ENCODE measurements at places on chromosomes 13 and 19.

- peak; percentile 67 for ATAC-seq
These were observed 26.9 kb downstream of the GAS6 start for GRCh38 chr13:113836768-113837559.

DNA sequence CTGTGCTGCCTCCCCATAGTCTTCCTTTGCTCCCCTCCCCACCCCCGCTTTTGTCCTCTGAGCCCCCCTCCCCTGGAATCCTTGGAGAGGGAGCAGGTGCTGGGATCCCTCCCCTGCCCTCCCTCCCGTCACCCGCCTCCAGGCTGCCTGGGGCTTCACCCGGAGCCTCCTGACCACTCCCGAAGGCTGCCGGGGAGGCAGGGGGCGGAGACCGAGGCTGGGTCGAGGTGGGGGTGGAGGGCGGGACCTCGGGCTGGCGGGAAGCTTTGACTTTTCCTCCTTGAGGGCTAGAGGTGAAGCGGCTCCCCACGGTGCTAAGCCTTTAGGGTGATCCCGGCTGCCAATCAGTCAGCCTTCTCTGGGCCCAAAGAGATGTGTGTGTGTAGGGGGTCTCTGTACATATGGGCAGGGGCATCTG lies 1.5 kb downstream of the KMT5C start:
- ATAC-seq: peak; percentile 23

DNA sequence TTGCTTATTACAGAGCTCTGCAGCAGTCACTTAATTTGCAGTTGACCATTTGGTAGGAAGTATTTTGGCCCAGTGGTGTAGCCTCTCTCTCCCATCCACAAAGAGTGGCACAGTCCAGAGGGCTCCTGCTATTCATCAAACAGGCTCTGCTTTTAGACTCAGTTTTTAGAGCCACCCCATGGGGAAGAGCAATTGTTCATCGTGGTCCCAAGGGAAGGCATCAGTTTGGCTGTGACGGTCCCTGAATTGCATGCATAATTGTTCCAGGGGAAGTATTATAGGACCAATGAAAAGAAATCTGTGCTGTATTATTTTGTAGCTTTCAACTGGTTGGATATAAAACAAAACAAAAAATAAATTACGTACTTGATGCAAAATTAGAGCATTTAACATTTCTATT lies 799.0 kb downstream of the DACH1 start:
- ATAC-seq: no peak

DNA sequence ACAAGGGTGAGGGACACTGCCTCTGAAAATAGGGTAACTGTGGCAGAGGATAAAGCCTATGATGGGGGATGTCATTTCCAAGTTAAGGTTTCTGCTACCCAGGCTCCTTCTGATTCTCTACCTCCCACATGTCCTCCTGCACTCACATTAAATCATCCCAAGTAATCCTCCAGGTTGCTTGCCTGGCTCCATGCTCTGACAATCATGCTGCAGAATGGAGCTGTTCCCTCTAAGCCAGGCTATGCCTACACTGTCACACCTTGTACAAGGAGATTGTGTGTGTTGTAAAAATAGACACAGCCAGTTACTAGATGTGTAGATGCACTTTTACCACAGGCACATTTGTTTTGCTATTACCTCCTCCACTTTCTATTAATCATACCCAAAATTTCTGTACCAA lies 8.0 kb downstream of the ZNF416 start:
- ATAC-seq: no peak

- ATAC-seq: peak; percentile 11
These were observed 3.8 kb downstream of the PPP1R12C start for GRCh38 chr19:55113570-55114039.

DNA sequence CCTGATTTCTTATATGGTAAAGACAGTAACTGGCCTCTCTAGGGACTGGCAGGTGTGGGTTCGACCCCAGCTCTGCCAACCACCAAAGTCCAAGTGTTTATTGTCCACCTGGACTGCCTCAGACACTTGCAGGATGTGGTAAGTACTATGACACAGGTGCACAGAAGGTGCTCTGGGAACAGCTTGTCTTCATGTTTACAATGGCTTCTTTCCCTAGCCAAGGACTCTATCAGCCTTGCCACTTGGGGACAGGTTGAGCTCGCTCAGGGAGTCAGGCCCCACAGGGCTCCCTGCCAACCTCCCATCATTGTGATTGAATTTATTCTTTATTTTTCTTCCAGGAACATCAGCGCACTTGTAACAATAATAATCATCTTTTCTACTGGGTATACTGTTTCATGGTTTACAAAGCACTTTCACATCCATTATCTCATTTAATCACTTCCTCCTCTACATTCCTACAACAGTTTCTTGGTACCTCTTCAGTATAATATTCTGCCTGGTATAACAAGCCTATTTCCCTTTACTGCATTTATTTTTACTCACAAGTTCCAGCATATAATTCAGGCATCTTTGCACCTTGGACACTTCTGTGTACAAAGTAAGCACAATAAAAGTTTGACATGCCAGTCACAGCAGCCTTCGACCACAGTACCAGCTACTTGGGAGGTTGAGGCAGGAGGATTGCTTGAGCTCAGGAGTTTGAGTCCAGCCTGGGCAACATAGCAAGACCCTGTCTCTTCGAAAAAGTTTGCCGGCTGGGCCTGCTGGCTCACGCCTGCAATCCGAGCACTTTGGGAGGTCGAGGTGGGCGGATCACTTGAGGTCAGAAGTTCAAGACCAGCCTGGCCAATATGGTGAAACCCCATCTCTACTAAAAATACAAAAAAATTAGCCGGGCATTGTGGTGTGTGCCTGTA lies 24.2 kb upstream of the GATAD2A start:
- ATAC-seq: no peak

DNA sequence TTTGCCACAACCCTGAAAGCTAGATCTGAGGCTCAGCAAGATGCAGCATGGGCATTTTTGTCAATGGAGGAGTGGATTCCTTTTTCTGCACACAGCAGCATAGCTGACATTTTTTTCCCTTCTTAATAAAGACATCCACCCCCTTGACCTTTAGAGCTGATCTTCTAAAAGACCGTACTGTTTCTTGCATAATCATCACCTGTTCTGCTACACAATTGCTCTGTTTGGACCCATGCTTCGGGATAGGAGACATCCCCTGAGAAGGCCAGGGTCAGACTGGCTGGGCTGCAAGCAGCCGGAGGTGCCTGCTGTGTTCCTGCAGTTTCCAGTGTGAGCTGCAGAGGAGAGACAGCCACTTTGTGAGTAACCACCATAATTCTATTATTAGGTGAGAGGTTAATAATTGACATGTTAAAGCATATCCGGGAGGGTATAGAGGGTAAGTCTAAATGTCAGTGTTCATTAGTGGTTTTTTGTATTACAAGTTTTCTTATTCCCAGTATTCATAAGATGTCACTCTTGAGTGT lies 108.5 kb upstream of the C1QTNF9B start:
- ATAC-seq: peak; percentile 25

All from SK-N-SH treated with all-trans-retinoic acid at 6 μM for 48 hours (cell line).